ENCODE measurements at places on chromosomes 5 and 9.

GRCh38 chr9:85723215-85723614 lies 18.5 kb downstream of the AGTPBP1 start:
- no peak for DNase-seq

DNA sequence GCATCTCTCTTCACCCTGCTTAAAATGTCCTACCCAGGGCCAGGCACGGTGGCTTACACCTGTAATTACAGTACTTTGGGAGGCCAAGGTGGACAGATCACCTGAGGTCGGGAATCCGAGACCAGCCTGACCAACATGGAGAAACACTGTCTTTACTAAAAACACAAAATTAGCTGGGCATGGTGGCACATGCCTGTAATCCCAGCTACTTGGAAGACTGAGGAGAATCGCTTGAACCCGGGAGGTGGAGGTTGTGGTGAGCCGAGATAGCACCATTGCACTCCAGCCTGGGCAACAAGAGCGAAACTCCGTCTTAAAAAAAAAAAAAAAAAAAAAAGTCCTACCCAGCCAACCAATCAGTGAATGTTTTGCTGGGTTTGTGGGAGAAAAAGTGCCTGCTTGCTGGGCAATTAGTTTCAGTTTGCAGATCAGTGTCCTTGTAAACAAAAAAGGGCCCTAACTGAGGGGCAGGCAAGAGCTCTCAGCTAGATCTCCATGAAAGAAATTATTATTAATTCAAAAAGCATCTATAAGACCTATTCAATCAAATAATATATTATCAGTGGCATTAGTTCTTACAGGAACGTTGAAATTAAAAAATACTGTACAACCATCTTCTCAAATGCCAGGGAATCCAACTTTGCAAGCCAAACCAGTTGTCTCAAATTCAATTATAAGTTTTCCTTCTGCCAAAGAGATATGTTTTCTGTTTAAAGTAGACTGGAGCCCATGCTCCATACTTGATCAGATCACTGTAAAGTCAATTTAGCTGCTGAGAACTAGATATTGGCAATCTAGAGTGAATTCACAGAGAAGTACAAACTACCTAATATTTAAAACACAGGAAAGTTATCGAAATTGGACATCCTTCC lies 3.9 kb downstream of the MEGF9 start:
- no peak for DNase-seq

- DNase-seq: no peak
Observed at GRCh38 chr9:115694014-115694413, 459.6 kb upstream of the PAPPA start.

DNA sequence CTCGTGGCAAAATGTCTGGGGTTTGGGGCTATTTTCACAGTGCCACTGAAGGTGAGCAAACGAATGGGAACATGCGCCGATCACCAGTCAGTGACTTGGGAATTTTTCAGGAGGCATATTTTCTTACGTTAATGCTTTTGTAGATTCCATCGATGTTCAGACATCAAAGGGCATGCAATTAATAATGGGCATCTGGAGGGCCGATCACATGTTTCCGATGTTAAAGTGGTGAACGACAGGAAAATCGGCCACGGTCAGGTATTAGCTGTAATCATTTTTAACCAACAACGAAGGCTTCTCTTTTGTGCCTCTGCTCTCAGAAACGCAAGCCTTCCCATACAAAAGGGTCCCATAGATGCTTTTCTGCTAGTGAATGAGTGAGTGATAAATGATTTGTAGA lies 155.0 kb upstream of the PITX1 start:
- DNase-seq: no peak

GRCh38 chr9:102101723-102102122 lies 363.3 kb upstream of the GRIN3A start:
- DNase-seq: no peak

DNA sequence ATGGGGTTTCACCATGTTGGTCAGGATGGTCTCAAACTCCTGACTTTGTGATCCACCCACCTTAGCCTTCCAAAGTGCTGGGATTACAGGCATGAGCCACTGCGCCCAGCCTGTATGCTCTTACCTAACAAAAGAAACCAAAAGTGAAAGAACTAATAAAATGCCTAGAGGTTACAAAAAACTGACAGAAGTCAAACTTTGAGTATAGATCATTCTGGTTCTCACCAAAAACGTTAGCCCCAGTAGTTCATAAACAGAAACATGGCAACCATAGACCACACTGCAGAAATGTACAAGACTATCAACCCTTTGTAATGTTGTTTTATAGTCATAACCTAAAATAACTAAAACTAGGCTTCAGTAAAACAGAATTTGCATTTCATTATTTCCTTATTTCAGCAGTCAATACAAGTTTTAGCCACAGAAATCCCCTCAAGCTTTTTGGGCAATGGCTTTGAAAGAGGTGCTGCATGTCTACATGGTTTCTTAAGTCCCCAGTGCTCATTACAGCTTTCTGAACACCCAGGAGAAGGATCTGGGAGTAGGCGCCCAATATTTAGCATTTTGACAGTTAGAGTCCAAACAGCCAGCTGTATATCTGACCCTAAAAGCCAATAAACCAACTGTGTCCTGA lies 72.5 kb downstream of the EPB41L4A start:
- no peak for DNase-seq

DNA sequence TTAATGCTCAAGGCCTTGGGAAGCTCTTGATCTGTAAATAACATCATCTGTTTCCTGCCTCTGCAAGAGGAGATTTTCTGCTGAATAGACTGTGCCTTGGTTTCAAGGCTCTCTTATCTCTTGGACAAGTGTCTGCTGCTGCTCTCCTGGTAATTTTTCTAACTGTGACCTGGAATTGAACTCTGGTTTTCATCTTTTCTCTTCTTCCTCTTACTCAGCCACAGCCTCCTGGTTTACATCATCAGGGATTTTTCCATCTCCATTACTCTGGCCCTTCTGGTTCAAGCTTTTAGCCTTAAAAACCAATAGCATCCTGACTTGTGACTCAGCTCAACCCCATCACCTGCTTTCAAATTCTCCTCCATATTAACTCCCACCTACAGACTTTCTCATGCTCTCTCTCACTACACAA lies 49.6 kb upstream of the ITGA1 start:
- no peak for DNase-seq

DNA sequence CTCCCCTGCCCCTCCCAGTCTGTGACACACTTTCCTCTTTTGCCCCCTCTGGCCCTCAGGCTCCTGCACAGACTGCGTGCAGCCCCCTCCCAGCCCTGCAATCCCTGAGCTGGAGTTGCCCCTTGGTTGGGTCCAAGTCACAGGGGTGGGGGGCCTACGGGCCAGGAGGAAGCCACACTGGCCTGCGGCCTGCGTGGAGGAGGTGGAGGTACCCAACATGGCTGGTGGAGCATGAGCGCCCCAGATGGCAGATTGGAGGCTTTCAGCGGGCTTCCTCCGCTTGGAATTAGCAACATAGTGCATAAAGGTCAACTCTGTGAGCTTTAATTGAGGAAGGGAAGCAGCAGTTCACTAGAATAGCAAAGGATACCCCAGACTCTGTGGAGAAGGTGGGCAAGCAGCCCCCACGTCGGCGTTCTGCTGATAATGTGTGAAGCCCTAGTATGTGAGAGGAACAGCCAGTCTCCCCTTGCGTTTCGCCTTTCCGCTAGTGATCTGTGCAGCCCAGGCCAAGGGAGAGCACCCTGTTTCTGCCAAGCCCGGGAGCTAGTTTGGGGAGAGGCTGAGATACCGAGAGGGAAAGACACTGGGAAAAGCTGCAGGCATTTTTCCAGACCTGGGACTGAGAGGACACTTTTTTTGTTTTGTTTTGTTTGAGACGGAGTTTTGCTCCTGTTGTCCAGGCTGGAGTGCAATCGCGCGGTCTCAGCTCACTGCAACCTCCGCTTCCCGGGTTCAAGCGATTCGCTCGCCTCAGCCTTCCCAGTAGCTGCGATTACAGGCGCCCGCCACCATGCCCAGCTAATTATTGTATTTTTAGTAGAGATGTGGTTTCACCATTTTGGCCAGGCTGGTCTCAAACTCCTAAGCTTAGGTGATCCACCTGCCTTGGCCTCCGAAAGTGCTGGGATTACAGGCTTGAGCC lies 35.3 kb upstream of the MACIR start:
- no peak for DNase-seq

DNA sequence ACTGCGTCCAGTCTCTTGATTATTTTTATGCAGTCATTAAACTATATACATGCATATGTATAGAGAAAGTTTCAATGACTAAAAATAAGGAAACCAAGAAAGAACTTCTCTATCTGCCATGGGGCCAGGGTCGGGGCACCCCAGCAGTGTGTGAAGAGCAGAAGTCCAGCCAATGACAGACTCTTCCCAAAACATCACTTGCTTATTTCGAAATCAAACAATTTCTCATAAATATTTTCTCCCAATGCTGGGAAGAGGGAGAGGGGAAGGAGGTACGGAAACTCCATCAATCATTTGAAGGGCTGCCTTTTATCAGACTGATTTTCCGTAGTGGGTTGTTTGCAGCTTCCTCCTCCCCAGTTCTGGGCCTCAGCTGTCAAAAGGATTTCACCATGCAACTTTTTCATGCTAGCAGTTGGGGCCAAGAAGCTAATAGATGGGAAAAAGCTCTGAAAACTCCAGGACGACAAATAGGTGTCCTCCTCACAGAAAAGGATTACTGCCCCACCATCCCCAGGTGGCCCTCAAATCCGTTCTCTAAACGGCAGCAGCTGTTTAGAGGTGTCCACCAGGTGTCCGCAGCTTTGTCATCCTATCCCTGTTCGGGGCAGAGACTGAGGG lies 617 bp upstream of the FPGS start:
- no peak for DNase-seq

DNA sequence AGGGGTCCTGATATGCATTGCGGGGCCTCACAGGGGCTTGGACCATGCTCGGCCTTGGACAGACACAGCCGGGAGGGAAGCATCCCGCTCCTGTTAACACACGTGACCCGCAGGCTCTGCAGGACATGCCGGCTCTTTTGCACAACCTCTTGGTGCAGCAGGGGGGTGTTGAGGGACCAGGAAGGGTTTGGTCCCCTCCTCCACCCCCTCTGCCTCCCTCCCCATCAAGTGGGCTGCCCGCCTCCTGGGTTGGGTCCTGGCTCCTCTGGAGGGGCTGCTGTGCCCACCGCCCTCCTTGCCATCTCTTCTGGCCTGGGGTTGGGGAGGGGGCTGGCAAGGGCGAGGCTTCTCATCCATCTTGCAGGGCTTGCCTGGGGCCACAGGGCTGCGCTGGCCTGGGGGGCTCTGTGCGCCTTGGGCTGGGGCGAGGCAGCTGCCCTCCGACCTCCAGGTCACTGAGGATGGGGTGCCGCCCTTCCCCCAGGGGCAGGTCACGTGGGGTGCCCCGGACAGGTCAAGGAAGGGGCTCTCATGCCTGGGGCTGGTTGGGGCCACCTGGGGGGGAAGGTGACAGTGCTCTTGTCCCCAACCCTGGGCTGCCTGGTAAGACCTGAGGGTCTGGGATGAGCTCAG lies 16.8 kb upstream of the SLC9A3 start:
- no peak for DNase-seq

DNA sequence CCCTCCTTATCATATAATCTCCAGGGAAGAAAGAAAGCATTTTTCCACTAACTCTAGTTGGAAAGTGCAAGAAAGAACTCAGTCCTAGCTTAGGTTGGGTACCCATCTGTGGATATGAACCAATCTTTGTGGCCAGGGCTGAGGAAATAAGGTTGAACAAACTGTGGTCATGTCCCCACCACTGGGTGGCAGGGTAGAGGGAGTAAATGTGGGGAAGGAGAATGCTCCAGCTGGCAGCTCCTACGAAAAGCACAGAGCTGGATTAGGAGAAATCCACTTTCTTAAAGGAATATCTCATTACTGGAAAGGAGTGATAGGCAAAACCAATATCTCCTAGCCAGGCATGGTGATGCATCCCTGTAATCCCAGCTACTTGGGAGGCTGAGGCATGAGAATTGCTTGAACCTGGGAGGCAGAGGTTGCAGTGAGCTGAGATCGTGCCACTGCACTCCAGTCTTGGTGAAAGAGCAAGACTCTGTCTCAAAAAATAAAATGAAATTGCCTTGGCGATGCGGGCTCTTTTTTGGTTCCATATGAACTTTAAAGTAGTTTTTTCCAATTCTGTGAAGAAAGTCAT lies 175.1 kb downstream of the CCDC192 start:
- DNase-seq: no peak

- DNase-seq: no peak
Observed at GRCh38 chr5:77937015-77937908, 161.1 kb upstream of the TBCA start.

DNA sequence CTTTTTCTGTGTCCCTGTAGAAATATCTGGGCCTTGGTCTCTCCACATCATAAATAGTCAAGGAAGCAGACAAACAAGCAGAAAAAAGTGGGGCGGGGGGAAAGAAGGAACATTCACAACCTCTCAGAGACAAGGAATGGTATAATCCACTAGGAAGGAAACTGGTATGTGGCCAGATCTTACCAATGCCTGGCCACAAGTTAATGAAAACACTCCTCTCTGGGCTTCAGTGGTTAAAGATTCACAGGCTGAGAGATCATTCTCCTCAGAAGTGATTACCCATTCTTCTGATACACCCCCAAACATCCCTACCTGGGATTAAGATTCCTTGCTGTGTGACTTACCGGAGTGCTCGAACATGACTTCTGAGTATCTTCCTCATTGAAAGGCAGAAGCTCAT lies 290.6 kb downstream of the MARCHF11 start:
- DNase-seq: no peak

DNA sequence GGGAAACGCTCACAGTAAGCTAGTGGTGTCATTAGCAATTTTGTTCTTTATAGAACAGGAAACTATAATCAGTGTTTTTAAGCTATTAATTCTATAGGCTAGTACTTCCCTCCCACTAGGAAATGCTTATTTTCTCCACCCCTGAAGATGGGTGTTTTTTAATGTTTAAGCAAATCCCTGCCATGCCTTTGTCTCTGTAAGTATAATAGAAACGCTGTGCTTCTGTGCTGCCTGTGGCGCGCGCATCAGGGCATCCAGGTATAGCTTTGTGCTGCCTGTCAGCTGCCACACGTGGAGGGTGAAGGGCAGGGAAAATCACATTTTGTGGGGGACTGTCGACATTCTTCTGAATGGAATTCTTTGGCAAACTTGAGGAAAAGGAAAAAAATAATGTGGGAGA lies 217.5 kb downstream of the RAB3C start:
- no peak for DNase-seq

All from bone marrow (tissue), 2 donors.